ENCODE measurements at places on chromosomes 5 and 9.
A peak's percentile ranks its signal among the peaks of the same experiment; 100 is the strongest.

- DNase-seq, result no peak
Measured at GRCh38 chr5:17735761-17736160, 101.5 kb downstream of the TAF11L14 start.

DNA sequence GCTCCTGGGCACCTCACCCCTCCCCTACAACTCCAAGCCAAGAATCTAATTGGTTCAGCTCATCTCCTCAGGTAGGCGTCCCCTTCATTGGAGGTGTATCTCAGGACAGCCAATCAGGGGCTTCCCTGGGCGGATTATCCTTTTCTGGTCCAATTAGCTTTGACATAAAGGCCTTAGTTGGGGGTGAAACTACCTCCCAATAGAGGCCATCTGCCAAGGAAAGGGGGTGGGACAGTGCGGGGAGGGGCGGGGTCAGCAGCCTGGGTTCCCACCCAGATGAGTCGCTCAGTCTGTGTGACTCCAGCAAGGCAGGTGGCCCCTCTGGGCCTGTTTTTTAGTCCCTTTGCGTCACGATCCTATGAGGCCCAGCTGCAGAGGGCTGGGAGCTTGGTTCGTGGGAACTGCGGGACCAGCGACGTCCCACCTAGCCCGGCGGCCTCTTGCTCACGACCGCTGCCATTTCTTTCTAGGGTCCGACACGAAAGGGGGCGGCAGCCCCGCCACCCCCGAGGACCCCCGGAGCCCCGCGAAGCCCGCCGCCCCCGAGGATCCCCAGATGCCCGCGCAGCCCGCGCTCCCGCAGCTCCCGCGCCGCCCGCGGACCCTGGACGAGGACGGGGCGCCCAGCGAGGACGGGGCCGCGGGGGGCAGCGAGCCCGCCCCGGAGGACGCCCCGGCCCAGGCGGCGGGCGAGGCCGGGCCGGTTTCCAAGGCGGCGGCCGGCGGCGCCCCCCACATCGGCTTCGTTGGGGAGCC, 8.9 kb downstream of the PRRT1B start:
- no peak for DNase-seq

- no peak for DNase-seq
Measured at GRCh38 chr5:177332031-177332895, 19.2 kb downstream of the LMAN2 start.

DNA sequence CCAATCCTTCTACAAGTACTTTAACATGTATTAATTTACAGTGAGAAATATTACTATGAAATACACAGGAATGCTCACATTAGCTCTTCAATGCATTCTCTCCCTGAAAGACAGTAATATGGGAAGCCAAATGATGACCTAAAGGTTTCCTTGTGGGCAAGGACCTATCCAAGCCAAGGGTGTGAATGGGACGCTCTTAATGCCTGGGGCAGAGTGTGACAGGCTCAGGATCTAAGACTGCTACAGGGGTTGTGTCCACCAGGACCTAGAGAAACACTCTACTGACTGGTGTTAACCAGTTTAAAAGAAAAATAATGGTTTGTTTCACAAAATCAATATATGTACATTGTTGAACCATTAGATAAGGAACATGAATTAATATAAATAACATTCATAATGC, 158.7 kb downstream of the FGF1 start:
- DNase-seq, result no peak

DNA sequence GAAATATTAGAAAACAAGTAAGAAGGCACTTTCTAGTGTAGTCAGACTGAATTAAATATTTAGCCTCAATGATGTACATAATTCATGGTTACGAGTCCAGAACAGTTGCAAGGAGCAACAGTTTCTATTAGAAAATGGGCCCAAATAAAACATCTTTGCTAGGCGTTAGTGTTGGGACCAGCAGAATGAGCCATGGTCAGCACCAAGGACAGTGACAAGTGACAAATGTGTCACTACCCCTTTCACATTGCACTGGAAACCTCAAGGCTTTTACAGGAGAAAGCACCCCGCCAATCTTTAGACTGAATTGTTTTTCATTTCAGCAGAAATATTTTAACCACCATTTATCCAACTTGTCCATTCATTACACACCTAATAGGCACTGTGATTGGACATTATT, 301.3 kb upstream of the ADCY2 start:
- DNase-seq, result peak; percentile 53

GRCh38 chr9:7782400-7783120, 17.0 kb downstream of the DMAC1 start:
- no peak for DNase-seq

DNA sequence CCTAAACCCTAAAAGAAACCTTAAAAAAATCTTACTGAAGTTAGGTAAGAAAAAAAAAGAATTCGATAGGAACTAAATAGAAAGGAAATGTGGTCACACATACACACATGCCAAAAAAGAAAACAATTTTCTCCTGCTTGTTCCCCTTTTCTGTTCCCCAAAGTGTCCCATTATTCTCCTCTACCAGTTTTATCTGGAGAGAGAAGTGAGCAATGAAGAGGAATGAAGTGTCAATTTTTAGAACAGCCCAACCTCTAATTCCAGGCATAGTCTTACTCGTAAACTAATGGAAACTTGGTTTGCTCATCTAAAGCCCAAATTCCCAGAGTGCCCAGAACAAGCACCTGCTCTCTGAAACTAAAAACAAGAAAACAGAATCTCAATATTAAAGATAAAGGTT, 26.1 kb downstream of the AP3B1 start:
- no peak for DNase-seq

GRCh38 chr9:18539203-18539693, 65.3 kb downstream of the ADAMTSL1 start:
- no peak for DNase-seq

DNA sequence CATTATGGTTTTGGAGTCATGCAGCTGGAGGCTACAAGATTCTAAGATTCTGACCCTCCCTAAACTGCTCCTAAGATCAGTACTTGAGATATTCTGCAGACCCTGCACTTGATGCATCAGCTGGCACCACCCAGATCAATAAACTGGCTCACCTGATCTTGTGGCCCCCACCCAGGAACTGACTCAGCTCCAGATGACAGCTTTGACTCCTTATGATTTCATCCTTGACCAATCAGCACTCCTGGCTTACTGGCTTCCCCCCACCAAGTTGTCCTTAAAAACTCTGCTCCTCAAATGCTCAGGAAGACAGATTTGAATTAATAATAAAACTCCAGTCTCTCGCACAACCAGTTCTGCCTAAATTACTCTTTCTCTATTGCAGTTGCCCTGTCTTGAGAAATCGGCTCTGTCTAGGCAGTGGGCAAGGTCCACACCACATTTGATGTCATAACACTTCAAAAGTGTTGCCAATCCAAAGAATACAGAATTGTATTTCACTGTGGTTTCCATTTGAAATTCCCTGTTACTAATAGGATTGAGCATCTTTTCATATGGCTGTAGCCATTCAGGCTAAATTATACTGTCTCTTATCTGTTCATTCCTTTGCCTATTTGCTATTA, 14.8 kb upstream of the SLC30A5 start:
- DNase-seq, result no peak

DNA sequence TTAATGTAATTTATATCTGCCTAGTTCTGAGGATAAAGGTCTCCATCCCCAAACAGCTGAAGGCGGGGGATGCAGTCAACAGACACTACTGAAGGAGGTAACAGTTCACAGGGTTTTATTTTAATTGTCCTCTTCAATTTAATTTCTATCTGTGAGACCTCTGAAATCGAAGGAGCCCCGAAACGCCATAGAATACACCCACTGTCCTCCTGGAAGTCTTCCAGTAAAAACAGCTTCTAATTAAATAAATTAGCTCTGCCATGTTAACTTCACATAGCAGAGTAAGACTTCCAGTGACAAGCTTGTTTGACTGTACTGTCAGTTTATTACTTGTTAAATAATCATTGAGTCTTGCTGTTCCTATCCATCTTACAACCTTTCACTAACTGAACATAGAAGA, 193.5 kb downstream of the SEC61B start:
- no peak for DNase-seq

DNA sequence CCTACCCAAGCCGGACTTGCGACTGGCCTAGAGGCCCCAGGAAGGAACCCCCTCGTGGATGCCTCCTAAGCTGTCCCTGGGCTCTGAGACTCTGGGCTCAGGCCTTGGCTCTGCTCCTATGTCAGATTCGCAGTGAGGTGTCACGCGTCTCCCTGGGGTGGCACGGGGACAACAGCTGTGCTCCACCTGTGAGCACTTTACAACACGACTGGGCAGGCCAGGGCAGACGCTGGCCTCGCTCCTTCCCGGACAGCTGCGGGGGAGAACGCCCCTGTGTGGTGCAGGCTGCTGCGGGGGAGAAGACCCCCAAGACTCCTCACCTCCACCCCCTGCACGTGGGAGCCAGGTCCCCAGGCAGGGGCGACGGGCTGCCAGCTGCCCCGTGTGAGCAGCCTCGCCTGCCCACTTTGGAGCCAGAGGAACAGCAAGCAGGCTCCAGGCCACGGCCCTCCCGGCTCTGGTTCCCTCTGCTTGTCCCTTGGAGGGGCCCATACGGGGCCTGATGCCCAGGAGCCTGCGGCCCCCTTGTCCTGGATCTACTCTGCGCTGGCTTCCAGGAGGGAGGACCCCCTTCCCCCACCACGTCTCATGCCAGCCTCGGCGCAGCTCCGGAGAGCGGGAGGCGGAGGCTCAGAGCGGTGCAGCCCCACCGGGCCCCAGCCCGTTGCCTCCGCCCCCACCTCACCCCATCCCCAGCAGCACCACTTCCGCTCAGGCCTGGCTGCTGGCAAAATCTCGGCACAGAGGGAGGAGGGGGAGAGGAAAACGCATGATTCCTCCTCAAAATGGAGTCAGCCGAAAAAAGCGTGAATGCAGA, 36.0 kb downstream of the SARDH start:
- peak; percentile 84 for DNase-seq

DNA sequence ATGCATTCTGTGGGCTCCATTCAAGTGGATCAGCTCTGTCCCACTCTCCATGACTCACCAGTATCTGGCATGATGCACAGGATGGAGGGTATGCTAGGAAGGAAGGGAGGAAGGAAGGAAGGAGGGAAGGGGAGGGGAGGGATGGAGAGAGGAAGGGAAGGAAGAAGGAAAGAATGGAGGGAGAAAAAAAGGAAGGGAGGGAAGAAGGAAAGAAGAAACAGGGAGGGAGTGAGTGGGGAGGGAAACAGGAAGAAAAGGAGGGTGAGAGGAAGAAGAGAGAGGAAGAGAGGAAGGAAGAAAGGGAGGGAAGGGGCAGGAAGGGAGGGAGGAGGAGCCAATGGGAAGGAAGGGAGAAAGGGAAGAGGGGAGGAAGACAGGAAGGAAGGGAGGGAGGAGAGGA, 5.3 kb upstream of the BARHL1 start:
- no peak for DNase-seq

DNA sequence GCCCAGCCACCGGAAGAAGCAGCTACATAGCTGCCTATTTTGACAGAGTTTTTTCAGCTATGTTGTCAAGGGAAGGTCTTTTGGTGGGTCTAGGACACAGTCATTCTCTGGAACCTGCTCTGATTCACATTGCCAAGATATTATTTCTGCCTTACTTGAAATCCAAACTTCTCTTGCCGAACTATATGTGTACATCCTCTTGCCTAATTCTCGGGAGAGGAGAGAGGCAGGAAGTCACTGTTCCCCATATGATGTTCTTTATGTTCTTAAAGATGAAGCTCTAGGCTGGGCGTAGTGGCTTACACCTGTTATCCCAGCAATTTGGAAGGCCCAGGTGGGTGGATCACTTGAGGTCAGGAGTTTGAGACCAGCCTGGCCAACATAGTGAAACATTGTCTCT, 8.6 kb downstream of the TMEM252 start:
- no peak for DNase-seq

GRCh38 chr9:5799314-5799713, 33.6 kb downstream of the ERMP1 start:
- DNase-seq, result no peak

DNA sequence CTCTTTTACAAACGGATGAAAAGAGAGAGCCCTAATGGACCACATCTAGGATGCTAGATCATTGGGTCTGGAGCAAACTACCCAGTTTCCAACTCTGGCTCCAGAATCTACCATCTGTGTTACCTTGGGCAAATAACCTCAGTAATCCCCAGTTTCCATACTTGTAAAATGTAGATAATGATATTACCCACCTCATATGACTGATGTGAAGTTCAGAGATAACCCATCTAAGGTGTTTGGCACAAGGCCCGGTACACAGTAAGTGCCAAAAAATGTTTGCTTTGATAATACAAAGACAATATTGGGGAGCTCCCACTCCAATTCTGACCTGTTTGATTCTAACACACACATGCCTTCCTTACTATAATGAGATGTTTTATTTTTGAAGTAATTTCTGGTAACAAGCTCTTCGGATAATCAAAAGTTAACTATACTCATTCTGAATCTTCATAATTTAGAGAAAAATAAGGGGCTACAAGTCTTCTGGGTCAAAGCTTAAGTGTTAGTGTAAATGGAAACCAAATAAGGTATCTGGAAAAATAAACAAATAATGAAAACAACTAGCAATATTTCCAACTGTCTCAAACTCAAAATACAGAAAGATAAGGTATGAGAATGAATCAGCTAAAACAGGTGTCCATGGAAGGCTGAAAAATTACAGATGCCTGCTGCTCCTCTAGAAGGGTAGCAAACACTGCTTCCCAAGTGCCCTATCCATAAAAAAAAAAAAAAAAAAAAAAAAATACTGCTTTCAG, 30.4 kb downstream of the ELL2 start:
- DNase-seq, result no peak

- DNase-seq, result no peak
Measured at GRCh38 chr9:92094655-92095054, 20.6 kb downstream of the SPTLC1 start.

- DNase-seq, result no peak
Measured at GRCh38 chr5:143141652-143142051, 261.8 kb downstream of the NR3C1 start.

- DNase-seq, result no peak
Measured at GRCh38 chr5:72126796-72127195, 19.5 kb downstream of the MAP1B start.

- DNase-seq, result no peak
Measured at GRCh38 chr9:29214154-29214689, 1640.9 kb upstream of the C9orf72 start.

- no peak for DNase-seq
Measured at GRCh38 chr5:9799606-9800005, 169.5 kb upstream of the TAS2R1 start.

GRCh38 chr5:1110307-1111240, 1.3 kb downstream of the SLC12A7 start:
- DNase-seq, result no peak

DNA sequence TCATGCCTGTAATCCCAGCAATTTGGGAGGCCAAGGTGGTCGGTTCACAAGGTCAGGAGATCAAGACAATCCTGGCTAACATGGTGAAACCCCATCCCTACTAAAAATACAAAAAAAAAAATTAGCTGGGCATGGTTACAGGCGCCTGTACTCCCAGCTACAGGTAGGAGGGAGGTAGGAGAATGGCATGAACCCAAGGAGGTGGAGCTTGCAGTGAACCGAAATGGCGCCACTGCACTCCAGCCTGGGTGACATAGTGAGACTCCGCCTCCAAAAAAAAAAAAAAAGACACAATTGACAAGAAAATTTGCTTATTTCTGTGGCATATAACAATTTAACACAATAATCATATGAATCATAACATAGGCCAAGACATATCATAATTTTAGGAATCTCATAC, 35.3 kb upstream of the ZNF131 start:
- DNase-seq, result no peak
